Non-pigmented ciliary epithelial cell (primary cell): ENCODE measurements at places on chromosomes 6 and 20.

- DNase-seq = no peak
Measured at GRCh38 chr6:27669624-27670301, 196.9 kb upstream of the ZNF184 start.

DNA sequence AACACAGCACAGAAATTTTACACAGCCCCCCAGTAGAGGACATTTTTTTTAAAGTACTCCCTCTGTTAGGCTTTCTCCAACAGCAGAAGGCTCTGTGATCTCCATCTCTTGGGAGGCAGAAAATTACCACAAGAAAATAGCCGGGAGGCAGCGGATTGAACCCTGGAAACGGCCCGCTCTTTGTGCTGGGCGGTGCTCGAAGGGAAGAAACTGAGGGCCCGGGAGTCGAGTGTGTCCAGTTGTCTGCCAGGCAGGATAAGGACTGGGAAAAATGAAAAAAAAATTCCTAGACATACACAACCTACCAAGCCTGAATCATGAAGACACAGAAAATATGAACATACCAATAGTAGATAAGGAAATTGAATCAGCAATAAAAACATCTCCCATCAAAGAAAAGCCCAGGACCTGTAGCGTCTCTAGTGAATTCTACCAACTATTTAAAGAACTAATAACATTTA lies 31.5 kb downstream of the POM121L2 start:
- DNase-seq = no peak

DNA sequence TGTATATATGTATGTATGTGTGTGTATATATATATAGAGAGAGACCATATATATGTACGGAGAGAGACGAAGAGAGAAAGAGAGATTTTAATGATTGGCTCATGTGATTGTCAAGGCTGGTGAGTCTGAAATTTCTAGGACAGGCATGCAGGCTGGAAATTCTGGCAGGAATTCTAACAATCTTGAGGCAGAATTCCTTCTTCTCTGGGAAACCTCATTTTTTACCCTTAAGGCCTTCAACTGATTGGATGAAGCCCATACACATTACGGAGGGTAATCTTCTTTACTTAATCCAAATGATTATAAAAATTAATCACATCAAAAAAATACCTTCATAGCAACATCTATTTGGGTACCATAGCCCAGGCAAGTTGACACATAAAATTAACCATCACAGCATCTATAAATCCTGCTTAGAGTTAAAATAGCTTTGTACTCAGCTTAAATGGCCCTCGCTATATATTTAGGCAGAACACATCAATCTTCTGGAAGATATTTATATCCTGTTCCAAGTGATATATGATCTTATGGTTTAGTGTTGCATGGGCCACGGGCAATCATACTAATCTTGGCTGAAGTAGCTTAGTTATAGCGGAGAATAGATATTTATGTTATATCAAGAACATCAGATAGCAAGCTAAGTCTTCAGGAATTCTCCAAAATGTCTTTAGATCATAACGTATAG lies 36.6 kb downstream of the ABRACL start:
- no peak for DNase-seq

DNA sequence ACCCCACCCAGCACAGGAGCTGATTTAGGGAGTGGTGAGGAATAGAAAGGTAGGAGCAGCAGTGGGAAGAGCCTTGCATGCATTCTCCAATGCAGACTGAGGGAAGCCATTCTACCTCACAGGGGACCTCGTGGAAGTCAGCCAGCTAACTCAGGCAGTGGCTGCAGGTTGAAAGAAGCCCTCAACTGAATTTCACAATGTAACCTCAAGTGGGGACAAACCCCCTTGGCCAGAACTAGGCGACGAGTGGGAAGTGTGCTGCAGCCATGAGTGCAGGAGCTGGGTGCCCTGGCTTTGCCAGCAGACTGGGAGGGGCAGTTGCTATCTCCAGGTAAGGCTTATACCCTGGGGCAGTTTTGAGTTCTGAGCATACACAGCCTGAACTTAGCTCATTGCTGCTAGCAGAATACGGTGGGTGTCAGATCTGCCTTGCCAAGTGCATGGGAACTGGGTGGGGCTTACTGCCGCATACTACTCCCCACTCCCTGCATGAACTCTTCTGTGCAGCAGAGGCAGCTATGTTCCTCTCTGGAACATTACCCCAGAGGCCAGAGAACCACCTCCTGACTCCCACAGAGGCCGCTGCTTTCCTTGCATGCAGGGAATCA lies 126.5 kb downstream of the CDK19 start:
- no peak for DNase-seq

DNA sequence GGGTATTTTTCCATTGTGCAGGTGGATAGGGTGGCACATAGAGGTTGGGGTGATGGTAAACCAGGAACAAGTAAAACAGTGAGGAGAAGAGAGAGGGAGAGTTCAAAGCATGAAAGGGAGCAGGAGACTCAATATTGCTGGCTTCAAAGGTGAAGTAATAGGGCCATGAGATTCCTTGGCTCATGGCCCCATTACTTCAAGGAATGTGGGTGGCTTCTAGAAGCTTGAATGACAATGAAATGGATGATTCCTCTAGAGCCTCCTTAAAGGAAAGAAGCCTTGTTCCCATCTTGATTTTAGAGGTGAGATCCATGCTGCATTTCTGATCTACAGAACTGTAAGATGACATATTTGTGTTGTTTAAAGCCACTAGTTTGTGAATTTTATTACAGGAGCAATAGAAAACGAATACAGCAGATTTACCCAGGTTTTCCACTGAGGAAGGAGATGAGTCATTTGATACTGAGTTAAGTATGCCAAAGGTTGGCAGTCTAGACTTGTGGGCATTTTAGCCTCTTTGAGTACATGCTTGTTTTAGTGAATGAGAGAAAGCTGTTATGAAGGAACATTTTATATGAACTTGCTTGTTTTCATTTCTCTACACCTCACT lies 110.4 kb downstream of the PLCB4 start:
- DNase-seq = peak; percentile 19

DNA sequence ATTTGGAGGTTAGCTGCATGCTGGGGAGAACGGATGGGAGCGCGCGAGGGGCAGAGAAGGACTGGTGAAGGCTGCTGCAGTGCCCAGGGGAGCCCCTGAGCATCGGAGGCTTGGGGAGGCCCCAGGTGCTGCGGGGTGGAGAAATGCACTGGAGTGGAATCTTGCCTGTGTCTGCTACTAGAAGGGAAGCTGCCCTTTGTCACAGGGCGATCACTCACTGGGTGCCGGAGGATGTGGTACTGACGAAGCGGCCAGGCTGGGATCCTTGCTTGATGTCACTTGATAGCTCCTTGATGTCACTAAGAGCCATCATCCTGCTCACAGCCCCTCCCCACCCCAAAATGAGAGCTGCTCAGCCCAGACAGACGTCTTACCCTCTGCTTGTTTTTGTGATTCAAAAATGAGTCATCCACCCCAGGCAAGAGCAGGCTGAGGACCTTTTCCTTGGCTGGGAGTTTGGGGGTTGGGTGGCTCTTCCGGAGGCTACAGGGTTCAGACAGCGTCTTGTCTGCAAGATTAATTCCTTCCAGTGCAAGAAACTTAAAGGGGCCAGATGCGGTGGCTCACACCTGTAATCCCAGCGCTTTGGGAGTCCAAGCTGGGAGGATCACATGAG lies 62.6 kb upstream of the PMEPA1 start:
- DNase-seq = peak; percentile 62

- peak; percentile 88 for DNase-seq
Measured at GRCh38 chr20:11387189-11387754, 530.4 kb upstream of the BTBD3 start.

DNA sequence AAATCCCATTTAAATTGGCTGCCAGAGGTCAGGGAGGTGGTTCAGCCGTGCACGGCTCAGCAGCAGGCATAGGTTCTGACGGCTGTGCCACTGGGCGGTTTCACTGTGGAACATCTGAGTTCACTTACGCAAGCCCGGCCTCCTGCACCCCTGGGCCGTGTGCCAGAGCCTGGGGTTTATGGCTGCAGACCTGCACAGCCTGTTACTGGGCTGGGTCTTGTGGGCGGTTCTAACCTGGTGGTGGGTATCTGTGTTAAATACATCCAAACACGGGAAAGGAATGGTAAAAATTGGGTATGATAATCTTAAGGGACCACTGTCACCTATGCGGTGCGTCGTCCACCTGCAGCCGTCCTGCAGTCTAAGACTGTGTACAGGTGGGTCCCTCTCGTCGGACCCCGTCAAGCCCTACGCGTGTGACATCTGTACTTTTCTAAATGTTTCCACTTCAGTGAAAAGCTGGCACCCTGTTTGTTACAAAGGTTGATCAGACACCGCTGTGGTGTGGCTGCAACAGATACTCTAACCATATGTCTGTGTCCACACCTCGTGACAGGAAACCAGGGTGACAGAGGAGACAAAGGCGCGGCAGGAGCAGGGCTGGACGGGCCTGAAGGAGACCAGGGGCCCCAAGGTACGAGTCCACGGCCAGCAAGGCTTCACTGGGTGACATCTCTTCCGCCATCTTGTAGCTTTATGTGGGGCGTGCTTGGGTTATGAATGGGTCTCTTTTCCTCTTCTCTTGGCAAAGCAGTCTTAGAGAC lies 21.5 kb downstream of the COL9A3 start:
- DNase-seq = no peak

DNA sequence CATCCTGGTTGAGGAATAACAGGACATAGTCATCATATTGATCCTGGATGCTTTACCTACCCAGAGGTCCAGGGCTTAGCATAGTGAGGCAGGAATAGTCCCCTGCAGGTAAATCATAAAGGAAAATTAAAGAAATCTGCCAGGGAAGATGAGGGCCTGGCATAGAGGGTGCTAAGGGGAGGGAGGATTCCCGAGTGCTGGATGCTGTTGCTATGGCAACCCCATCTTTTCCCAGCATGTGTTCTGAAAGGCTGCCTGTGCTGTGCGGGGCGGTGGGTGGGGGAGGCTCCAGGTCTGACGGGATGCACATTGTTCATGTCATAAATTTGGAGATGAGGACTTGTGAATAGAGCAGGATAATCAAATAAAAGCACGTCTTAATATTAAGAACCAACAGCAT lies 212.6 kb upstream of the PCSK2 start:
- DNase-seq = no peak

GRCh38 chr20:32490942-32491763 lies 94.0 kb downstream of the NOL4L start:
- DNase-seq = no peak

DNA sequence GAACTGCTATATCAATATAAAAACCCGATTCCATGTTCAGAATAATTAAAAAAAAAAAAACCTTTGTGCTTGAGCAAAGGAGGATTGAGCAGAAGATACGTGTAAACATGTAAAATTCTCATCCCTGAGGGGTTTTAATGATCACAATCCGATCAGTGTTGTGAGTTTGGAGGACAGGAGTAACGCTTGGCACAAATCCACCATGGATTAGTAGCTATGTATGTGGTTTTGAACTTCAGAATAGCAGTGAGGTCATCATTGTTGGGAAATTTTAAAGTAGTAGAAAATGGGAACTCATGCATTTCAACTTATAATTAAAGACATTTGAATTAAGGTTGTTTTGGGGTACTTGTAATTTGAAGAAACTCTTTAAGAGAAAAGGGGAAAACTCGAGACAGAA lies 203.2 kb downstream of the RPS12 start:
- peak; percentile 34 for DNase-seq

GRCh38 chr20:52936351-52937340 lies 35.5 kb upstream of the TSHZ2 start:
- DNase-seq = no peak

DNA sequence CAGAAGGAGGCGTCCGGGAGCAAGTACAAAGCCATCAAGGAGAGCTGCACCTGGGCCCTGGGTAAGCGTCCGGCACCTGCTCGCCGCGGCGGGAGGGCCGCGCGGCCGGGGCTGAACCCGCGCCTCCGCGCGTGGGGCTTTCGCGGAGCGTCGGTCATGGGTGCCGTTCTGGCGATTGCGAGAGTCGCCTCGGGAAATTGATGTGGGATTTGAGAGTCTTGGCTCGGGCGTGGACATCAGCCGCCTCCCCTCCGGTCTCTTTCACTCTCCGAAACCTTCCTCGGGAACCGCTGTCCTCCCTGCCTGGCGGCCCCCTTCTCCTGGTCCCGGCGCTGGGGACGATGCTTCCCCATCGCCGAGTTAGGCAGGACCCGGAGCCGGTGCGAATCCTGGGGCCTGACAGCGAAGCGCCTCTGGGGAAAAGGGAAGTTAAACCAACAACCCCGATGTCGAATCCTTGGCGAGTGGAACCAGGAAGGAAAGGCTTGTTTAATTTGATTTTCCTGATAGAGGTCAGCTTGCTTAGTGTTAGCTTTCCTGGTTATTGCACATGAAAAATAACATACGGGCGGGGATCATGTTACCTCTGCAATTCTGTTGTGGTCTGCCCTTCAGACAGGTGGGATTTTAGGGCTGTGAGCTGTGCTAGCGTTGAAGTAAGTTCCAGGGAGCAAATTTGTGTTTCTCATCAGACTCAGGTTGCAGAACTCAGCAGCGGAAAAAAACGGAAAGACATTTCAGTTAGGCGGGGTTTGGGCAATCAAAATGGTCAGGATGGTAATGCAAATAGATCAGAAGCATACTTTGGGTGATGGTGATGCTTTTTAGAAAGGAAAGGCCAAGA lies 594 bp downstream of the ARFGEF3 start:
- no peak for DNase-seq

- DNase-seq = no peak
Measured at GRCh38 chr20:35909796-35910195, 44.5 kb downstream of the SCAND1 start.

GRCh38 chr20:3413393-3413889 lies 6.0 kb upstream of the DNAAF9 start:
- DNase-seq = no peak

GRCh38 chr20:19867074-19867473 lies 109.0 kb downstream of the RIN2 start:
- DNase-seq = no peak

DNA sequence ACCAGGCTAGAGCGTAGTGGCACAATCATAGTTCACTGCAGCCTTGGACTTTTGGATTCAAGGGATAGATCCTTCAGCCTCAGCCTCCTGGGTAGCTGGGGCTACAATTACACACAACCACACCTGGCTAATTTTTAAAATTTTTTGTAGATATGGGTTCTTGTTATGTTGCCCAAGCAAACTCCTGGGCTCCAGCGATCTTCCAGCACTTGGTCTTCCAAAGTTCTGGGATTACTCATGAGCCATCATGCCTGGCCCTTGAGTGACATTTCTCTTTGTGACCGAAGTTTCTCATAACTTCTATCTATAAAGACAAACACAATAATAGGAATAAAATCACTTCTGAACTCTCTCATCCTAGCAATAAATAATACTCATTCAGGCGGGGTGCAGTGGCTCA lies 26.1 kb upstream of the GMPR start:
- DNase-seq = no peak

GRCh38 chr6:71205336-71205956 lies 83.2 kb upstream of the OGFRL1 start:
- no peak for DNase-seq

DNA sequence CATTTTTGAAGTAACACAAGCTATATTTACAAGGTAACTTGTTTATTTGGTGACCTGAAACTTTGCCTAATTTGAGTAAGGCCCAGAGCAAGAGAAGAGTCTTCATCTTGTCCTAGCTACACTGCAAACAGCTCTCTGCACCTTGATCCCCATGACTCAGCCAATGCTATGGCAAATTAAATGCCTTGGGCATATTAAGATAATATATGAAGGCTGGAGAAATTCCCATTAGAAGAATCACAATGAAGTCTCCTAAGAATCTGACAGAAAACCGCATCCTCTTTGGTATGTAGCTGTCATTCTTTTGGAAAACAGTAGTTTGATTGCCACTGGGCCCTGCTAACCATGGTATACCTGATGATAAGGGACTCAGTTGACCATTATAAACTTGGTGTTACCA lies 204.5 kb downstream of the UBE3D start:
- no peak for DNase-seq
